ENCODE measurements at places on chromosomes 5 and 9. TPM values are rescaled to one million over a fixed set of nuclear protein-coding genes. Genes with fewer than 3 reads are reported as not detected.

DNA sequence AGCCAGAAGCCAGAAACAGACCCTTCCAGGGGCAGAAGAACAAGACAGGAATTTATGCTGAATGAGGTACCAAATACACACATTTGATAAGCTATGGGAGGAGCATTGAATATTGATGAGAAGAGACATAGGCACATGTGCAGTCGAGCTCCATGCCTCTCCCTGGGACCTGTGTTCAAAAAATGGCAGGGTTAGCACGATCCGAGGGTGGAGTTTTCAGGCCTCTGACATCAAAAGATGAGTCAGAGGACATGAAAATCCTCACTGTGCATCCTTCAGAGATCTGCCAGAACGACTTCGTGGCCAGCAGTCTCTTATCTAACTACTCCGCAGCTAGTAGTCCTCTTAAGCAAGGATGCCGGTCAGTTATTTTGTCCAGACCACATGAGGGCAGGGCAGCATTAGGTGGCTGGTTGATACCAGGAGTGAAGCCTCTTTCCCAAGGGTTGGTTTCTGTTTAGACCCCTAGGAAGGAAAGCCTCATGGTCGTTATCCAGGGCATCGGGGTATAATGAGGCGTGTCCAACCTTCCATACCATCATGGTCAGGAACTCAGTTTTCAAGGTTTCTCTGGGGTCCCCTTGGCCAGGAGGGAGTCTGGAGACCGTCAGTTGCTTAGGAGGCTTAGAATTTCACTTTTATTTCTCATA, 11.6 kb upstream of the CMBL start:
- DNase-seq: no peak

GRCh38 chr5:10786835-10787234, 25.8 kb upstream of the DAP start:
- DNase-seq: no peak

DNA sequence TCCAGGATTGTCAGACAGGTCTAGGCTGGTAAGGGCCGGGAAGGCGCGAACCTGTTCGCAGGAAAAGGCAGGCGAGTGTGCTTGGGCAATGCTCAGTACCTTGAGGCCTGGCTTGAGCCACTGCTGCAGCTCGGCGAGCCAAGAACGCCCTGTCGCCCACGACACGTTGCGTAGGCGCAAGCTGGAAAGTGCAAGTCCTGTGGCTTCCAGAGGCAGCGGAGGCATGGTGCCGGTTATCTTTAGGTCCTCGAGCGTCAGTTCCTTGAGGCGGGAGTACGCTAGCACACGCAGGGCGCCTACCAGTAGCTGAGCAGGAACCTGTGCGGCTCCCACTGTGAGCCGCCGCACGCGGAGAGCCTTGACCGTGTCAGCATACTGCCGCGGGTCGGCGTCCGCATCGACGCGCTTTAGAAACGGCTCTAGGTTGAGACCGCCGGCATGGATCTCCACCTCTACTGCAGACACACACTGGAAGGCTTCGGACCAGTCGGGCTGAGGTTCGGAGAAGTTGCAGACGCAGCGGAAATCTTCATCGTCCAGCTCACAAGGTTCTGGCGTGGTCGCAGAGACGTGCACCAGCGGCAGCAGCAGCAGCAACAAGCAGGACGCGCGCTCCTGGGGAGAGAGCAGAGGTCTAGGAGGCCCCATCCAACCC, 482 bp downstream of the CD14 start:
- peak; percentile 68 for DNase-seq

DNA sequence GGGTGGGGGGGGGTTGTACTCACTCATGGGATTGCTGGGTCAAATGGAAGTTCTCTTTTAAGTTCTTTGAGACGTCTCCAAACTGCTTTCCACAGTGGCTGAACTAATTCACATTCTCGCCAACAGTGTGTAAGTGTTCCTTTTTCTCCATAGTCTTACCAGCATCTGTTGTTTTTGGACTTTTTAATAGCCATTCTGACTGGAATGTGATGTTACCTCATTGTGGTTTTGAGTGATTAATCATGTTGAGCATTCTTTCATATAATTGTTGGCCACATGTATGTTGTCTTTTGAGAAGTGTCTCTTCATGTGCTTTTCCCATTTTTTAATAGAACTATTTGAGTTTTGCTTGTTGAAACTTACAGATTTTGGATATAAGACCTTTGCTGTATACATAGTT, 94.9 kb upstream of the PLPPR1 start:
- DNase-seq: no peak

- no peak for DNase-seq
Observed at GRCh38 chr5:167764641-167765289, 526.7 kb upstream of the WWC1 start.

The SPATA31A3 gene
- total RNA-seq: not detected

The ZNF658 gene
- total RNA-seq: 4.3 TPM

The TYRP1 gene
- total RNA-seq: 25.1 TPM

Measured in right atrium auricular region (tissue), 2 donors.